ENCODE measurements at places on chromosomes 3 and 15.

GRCh38 chr3:42511736-42512135 lies 9.3 kb downstream of the VIPR1 start:
- no peak for DNase-seq

- peak; percentile 71 for DNase-seq
These were observed 1.1 kb downstream of the SH2D7 start for GRCh38 chr15:78093242-78094020.

- DNase-seq = peak; percentile 93
These were observed 36.9 kb upstream of the HERC1 start for GRCh38 chr15:63870487-63871209.

- no peak for DNase-seq
These were observed 41.5 kb downstream of the SPRED1 start for GRCh38 chr15:38294126-38294525.

DNA sequence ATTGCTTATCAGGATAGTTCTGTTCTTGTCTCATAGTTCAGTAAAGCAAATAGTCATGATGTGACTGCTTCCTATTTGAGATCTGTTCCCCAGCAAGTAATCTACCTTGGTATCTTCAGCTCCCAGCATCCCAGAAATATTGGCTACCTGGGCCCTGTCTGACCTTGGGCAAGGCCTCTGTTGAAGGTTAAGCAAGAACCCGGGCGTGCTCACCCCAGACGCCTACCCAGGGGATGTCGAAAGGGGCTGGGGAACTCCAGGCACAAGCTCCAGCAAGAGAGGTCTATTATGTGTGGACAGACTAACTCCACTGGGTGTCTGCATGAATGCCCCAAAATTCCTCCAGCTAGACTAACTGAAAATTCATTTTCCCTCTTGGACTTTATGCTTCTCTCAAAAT lies 37.3 kb upstream of the IGF1R start:
- DNase-seq = no peak
